ENCODE measurements at places on chromosomes 5 and 9.

DNA sequence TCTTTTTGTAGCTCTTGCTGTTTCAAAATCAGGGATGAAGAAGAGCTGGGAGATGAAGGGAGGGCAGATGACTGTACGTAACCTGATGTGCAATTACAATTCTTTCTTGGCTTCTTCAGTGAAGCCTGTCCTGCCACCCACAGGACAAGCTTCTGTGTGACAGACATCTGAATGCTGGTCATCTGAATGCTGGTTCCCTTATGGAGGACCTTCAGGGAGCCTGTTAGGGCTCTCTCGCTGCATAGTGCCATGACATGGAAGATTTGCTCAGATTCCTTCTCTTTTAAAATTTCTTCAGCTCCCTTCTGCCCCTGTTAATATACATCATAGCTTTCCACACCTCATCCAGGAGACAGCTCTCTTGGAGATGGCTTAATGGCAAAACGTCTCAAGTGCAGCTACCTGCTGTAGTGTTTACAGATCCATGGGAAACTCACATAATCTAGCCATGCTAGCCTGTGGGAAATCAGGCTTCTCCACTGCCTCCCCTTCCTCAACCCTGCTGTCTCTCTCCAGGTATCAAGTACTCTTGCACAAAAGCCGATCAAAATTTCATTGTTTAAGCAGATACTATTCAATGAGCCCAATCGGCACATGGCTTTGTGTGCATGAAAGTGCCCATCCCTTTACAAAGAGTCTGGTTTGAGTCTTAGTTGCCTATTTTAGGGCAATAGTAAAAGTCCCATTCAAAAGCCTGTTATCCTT is 134.6 kb downstream of the RAB3C start:
- DNase-seq = no peak

GRCh38 chr5:141529873-141530272 is 41.0 kb downstream of the PCDHGC5 start:
- DNase-seq = no peak

DNA sequence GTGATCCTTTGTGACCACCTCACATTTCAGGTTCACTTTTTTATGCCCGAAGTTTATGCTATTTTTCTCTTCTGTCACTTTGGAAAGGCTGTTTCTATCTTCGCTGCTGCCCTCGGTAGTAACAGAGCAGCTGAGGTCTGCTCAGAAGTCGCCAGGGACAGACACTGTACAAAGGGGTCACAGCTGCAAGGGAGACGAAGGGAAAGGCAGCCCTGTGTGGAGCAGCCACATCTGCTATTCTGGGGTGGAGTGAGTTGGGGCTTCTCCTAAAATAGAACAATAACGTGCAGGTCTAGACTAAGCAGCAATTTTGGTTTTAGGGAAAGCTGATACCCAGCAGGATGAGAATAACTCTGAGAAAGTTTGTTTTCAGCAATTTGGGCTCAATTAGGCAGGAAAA is 72.5 kb downstream of the ACTL7B start:
- no peak for DNase-seq

DNA sequence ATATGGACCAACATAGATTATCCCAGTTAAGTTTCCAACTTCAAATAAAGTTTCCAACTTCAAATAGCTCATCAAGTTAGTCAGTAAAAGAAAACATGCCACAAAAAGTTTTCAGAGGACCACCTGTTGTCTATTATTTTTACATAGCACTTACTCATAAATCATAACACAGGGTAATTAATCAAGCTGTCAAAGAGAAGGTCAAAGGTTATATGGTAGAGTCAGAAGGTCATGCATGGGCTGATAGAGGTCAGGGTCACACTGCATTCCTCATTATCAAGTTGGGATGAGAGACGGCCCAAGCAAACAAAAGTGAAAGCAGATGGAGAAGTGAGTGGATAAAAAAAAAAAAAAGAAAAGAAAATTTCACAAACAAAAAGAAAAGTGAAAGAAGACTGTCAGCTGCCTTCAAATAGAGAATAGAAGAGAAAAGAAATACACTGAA is 145.5 kb upstream of the POU5F2 start:
- no peak for DNase-seq

GRCh38 chr5:43573058-43573457 is 16.2 kb upstream of the PAIP1 start:
- no peak for DNase-seq

GRCh38 chr9:7117676-7118561 is 360.1 kb downstream of the KDM4C start:
- no peak for DNase-seq

GRCh38 chr9:102700936-102701335 is 294.2 kb upstream of the CYLC2 start:
- DNase-seq = no peak

- no peak for DNase-seq
Observed at GRCh38 chr5:42306287-42306686, 117.0 kb upstream of the GHR start.
